ENCODE measurements at places on chromosomes 7 and 10.
A peak's percentile ranks its signal among the peaks of the same experiment; 100 is the strongest.

- no peak for DNase-seq
These were observed 226.4 kb downstream of the AGMO start for GRCh38 chr7:15335390-15335789.

GRCh38 chr10:33139181-33139646 is 181.2 kb upstream of the ITGB1 start:
- DNase-seq: no peak

- DNase-seq: peak; percentile 68
These were observed 155.5 kb upstream of the LYZL2 start for GRCh38 chr10:30784897-30785605.

DNA sequence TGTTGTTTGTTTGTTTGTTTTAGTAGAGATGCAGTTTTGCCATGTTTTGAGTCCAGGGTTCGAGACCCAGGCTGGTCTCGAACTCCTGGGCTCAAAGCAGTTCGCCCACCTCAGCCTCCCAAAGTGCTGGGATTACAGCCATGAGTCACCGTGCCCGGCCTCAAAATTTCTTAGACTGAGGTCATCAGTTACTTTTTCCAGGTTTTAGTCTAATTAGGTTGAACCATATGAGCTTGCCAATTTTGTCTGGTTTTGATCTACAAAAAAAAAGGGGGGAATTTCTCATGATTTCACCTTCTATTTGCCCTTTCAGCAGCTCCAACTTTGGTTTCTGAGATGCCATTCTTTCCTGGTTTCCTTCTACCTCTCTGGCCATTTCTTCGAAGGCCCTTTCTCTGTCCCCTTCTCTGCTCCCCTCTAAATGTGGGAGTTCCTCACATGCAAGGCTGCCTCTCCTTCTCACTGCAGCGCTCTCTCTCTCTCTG is 5.5 kb downstream of the CUEDC2 start:
- DNase-seq: no peak

DNA sequence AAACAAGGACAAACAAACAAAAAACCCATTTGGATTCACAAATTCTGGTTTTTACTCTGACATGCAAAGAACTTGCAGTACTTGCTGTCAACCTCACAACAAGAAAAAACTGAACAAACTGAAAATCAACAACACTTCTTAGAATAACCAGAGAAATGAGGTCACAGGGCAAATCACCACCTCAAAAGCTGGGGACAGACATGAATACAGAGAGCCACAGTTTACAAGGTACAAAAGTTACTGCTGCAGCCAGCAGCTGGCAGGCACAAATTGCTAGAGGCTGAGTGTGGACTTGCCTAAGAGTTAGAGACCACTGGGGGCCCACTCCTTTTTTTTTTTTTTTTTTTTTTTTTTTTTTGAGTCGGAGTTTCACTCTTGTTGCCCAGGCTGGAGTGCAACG is 15.0 kb upstream of the RNF32 start:
- DNase-seq: no peak

GRCh38 chr10:93501650-93502049 is 5.2 kb downstream of the CEP55 start:
- DNase-seq: no peak

- DNase-seq: no peak
These were observed 118.2 kb downstream of the SNX10 start for GRCh38 chr7:26409661-26410547.

DNA sequence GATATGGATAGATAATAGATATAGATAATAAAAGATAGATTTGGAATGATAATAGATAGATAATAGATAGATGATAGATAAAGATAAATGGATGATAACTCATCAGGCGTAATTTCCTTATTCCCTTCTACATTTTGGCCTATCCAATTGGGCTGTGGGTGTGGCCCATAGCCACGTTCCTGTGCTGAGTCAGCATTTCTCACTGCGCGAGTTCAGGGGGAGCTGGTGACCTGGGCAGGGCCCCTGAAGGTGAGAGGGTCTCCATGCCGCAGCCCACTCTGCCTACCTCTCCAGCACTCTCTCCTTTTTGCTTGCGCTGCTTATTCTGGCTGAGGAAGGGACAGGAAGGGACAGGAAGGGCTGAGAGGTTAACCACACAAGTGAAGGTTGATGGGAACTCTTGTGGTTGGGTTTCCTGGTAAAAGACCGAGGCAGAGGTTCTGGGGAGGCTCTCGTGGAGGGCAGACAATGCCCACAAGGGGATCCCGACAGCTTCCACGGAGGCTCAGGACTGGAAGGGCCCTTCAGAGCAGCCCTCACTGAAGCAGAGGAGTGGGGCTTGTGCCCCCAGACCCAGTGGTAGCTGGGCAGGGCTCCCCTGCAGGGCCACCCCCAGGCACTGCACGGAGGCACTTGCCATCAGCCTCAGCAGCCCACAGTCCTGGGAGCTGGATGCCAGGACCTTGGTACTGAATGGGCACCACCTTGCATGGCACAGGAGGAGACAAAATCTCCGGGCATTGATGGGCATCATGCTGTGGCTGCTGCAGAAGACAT is 247.3 kb upstream of the PITRM1 start:
- no peak for DNase-seq

GRCh38 chr7:83947260-83947659 is 247.3 kb downstream of the SEMA3A start:
- no peak for DNase-seq

DNA sequence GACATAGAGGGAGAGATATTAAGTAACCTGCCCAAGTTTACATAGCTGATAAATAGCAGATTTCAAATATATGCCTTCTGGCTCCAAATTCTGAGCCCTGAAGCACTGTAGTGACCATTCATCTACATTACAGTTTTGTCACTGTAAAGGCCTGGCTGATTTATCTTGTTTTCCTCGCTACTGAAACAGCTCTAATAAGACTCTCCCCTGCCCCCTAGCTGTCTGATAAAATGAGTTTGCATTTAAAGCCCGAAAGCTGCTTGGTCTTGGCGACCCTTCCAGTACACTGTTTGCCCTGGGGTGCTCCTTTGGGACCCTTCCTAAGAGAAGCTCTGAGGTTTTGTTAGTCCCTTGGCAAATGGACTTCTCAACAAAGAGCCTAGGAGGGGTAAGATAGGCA is 59.7 kb upstream of the RAB11FIP2 start:
- DNase-seq: no peak

GRCh38 chr7:22805227-22805626 is 17.4 kb downstream of the TOMM7 start:
- DNase-seq: no peak

DNA sequence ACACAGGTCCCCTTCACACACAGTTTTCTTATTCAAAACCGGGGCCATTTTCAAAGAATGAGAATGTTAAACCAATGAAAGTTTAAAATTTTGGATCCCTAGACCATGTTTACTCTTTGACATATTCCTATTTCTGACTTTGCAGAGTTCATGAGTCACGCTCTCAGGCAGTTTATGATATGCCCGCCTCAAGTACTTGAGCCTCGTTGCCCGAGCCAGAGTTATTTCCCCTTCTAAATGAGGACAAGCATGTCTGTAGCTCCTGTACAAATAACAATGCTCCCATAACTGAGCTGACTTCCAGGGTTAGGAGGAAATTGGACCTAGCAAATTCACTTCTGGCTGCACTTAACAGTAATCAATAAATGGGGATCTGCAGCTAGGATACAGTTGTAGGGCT is 87.9 kb upstream of the PDE1C start:
- DNase-seq: no peak

DNA sequence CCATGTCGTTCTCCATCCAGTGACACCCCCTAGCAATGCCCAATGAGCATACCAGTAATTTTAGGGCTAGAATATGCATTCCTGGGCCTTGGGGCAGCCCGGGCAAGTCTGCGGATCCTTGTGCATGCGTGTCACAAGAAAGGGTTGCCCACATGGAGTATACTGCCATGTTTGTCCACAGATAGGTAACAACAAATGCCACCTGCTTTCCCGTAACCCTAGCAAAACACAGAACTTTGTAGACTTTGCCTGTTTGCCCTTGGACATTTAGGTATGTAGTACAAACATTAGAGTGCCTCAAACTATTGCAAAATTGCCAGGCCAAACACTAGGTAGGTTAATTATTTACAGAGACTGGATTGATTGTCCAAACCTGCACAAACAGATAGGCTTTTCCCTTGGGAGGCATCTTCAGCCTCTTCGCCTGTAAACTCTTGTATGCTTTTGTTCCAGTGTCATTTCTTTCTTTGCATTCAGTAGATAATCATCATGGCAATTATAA is 117.0 kb downstream of the ADCY1 start:
- DNase-seq: no peak

Data from right renal pelvis (tissue), 4 donors.